ENCODE measurements at places on chromosomes 7 and 10.

- peak; percentile 2 for DNase-seq
Observed at GRCh38 chr7:119761776-119762175, 511.2 kb upstream of the KCND2 start.

GRCh38 chr7:13111230-13111629 is 423.8 kb downstream of the ARL4A start:
- DNase-seq = no peak

GRCh38 chr10:99815621-99816020 is 33.2 kb downstream of the ABCC2 start:
- DNase-seq = peak; percentile 34

GRCh38 chr7:31082017-31082416 is 29.9 kb downstream of the ADCYAP1R1 start:
- DNase-seq = no peak

DNA sequence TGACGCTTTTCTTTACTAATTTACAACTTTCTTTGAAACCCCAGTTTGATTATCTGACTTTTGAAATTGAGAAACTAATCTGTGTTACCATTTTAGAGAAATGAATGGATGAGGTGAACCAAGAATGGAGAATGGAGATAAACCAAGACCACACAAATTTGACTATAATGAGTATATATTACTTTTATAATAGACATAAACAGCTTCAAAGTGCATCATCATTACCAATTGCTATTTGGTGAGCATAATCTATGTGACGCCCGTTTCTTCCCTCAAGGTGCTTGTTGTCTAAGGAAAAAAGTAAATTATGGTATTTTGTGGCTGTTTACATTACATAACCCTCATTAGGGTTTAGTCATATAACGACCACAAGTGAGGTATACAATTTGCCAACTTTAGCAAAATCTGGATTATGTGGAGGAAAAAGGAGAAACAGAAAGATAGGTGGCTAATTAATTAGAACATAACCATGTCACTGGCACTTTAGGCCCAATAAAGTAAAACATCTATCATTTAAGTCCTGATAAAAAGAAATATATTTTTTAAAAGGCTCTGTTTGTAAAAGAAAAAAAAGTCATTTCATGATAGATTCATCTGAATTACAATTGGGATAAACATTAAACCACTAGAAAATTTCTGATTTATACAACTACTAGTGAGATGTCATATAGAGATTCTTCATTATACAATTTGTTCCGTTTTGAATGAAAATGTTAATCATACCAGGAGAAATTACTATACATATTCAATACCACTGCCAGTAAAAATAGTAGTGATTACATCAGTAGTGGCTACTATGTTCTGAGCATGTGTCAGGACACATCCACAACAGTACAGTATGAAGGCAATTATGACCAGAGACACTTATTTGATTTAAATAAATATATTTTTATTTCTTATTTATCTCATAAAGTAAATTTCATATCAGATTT is 118.2 kb upstream of the FAM133B start:
- DNase-seq = no peak

GRCh38 chr10:3836222-3836820 is 51.3 kb upstream of the KLF6 start:
- DNase-seq = no peak

DNA sequence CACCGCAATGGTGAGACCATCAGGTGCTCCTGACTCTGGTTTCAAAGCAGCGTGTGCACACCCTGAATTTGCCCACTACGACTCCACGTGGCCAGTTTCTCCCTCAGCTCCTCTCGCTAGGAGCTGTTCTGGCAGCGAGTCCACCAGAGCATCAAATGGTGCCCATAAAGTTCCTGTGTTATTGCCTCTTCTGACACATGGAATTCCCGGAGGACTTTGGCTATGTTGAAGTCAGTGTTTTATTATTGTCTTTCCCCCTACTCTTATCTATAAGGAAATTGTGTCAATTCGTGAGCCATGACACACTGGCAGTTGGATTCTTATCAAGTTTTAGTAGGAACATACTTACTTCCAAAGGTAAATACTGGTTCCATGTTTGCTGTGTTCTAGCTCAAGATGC is 53.9 kb upstream of the NPVF start:
- no peak for DNase-seq

- DNase-seq = no peak
Observed at GRCh38 chr7:50332241-50333165, 28.0 kb downstream of the IKZF1 start.

- no peak for DNase-seq
Observed at GRCh38 chr7:67364441-67365017, 367.9 kb downstream of the TYW1 start.

- no peak for DNase-seq
Observed at GRCh38 chr7:71560354-71560995, 428.5 kb downstream of the GALNT17 start.

DNA sequence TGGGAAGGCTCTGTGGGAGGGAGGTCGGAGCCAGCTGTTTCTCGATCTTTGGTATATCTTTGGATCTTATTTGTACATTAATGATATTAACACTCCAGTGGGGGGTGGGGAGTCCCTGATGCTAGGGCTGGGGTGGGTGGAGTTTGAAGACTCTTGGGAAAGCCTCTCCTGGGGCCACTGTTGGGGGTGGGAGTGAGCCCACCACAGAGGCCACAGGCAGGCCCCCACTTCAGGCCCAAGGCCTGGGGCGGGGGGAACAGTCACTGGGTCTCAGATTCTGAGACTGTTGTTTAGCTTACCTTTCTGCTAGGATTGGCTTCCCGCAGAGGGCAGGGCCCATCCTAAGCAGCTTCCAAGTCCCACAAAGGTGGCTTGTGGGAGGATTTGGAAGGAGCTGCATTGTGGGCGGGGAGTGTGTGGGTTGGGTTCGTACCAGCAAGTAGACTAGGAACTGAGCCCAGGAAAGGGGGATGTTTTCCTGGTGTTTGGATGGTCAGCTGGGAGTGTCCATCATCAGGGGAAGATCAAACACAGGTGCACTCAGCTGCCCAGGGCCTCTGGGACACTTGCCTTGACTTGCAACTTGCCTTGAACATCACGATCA is 11.9 kb downstream of the YKT6 start:
- DNase-seq = no peak

DNA sequence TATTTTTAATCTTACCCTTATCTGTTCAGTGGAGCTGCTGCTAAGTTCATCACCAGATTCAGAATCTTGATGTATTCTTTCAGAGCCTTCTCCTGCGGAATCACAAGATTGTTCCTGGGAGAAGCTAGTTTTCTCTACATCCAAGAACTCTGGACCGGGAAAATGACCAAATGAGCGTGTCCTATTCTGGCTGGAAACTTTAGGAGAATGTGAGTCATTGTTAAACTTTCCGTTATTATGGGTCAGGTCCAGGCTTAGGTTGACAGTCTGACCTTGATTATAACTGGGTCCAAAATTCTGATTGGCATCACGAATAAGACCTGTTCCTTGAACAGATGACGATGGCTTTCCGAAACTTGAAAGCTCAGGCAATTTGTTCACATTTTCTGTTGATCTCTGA is 20.5 kb downstream of the ARHGAP12 start:
- no peak for DNase-seq

DNA sequence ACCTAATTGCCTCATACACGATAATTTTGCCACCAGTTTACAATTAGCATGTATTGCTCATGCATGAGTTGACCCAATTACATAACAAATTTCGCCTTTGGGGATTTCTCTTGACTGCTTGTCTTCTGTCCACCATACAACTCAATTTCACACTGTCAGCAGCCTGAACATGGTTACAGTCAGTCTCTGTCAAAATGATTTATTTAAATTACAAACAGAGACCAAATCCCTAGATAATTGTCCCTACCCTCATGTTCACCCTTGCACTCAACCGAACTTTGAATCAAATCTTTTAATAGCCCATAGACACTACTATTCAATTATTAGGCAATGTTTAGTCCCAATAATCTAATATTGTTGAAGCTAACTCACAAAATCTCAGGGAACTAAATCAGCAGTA is 59.7 kb upstream of the NEBL start:
- DNase-seq = no peak

DNA sequence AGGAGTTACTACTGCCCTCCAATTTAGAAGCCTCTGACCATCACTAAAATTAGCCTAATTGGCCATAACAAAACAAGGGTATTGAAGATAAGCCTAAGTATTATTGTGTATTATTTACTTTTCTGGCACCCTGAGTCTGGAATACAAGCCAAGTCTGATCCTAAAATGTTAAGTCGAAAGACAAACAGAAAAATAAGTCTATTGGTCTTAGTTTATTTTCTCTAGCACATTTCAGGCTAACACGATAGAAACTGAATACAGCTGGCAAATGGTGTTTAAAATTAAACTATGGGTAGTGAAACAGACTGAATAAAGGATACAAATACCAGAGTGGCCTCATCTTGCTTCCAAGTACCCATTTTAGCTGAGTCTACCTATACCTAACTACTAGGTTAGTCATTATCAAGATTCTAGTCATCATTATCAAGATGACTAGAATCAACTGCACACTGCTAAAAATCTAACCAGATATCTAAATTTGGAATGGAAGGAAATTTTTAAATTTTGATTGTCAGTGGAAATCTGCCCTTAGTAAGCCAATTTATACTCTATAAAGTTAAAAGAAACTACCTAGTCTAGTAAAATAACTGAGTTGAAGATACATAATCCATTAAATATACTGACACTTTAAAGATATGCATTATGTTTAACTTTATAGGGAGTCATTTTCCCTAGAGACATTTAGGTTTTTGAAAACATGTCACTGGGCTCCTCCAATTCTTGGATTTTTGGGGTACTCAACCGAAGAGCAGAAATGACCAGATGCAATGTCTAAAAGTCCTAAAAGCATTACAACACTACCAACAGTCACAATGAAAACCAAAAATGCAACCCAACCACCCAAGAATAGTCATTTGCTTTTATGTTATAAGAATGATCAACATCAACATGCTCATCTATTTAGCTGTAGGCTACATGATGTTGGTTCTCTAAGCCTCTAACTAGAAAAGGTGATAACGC is 80.9 kb downstream of the NT5C2 start:
- no peak for DNase-seq

- DNase-seq = peak; percentile 81
Observed at GRCh38 chr10:124646483-124647352, 97.5 kb downstream of the FAM53B start.
